Upper lobe of right lung (tissue), 1 donor: ENCODE measurements at places on chromosomes 2 and 18. TPM values are rescaled to one million over a fixed set of nuclear protein-coding genes. Genes with fewer than 3 reads are reported as not detected.

DNA sequence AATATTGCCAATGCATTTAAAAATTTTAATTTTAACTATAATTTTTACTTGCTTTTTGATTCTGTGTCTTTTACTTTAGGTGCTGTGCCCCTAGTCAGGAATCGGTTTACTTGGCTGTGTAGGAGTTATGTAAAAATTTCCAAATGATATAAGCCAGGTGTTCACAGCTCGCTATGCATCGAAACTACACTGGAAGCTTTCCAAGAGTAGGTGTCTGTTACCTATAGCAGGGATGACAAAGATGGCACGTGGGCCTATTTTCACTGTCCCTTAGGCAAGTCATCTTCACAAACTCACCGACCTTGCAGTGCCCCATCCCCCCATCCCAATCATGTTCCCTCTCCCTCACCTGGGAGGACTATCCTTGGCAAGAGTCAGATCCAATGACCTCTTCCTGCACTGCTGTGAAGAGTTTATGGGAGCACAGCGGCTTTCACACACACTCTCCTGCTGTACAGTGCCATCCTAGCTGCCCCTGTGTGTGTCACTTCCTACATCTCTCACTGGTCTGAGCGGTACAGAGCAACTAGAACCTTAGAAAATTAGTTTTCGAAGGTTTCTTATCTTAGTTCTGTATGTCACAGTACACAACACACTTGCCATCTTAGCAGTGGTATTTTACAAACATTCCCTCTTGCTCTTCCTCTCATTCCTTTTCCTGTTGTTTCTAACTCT, 49.2 kb upstream of the NAB1 start:
- no peak for DNase-seq
- H3K27ac ChIP-seq = no peak overlapping the region
- no peaks in the 10 kb centered on the region for H3K4me1 ChIP-seq
- no peaks in the 10 kb centered on the region for H3K27me3 ChIP-seq
- no peak overlapping the region for H3K4me3 ChIP-seq
- H3K36me3 ChIP-seq = no peaks in the 10 kb centered on the region

DNA sequence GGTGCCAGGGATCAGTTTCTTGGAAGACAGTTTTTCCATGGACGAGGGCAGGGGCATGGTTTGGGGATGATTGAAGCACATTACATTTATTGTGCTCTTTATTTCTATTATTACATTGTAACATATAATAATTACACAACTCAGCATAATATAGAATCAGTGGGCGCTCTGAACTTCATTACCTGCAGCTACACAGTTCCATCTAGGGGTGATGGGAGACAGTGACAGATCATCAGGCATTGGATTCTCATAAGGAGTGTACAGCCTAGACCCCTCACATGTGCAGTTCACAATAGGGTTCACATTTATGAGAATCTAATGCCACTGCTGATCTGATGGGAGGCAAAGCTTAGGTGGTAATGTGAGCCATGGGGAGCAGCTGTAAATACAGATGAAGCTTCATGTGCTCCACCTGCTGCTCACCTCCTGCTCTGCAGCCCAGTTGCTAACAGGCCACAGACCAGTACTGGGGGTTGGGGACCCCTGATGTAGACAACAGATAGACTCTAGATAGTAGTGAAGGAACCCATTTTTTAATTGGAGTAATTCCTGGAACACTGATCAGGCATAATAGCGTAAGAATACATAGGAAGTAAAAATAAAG, 41.5 kb upstream of the MC4R start:
- H3K36me3 ChIP-seq = no peaks in the 10 kb centered on the region
- H3K4me3 ChIP-seq = no peak overlapping the region
- no peak overlapping the region for H3K27ac ChIP-seq
- DNase-seq = no peak
- H3K4me1 ChIP-seq = no peaks in the 10 kb centered on the region
- no peaks in the 10 kb centered on the region for H3K27me3 ChIP-seq

DNA sequence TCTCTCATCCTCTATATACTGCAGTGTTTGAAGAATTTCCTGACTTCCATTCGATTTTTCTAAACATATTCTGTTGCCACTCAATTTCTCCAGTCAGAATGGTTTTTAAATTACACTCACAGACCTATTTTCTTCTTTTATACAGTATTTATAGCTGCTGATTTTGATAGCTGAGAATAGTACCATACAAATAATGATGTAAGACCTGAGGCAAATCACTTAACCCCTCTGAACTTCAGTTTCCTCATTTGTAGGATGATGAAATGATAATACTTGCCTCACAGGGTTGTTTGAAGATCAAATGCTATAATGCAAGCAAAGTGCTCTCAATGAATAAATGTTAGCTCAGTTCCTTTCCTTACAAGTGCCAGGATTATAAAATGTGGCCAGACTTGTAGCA, 241.8 kb downstream of the CPS1 start:
- H3K36me3 ChIP-seq = no peaks in the 10 kb centered on the region
- H3K4me1 ChIP-seq = no peaks in the 10 kb centered on the region
- H3K4me3 ChIP-seq = no peak overlapping the region
- DNase-seq = no peak
- no peak overlapping the region for H3K27ac ChIP-seq

DNA sequence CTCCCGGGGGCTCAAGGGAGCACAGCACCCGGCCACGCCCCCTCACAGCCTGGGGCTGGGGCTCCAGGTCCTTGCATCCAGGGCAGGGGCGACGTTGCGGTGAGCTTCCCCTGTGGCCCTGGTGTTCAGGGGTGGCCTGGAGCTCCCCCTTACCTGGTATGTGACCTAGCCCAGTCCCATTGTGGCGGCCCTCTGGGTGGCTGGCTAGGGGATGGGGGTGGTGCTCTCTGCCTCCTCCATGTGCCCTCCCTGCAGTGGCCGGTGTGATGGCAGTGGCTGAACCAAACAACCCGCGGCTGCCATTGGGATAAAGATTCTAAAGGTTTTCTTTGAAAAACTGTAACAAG, 288.3 kb downstream of the RDH14 start:
- no peaks in the 10 kb centered on the region for H3K36me3 ChIP-seq
- H3K27me3 ChIP-seq = no peaks in the 10 kb centered on the region

DNA sequence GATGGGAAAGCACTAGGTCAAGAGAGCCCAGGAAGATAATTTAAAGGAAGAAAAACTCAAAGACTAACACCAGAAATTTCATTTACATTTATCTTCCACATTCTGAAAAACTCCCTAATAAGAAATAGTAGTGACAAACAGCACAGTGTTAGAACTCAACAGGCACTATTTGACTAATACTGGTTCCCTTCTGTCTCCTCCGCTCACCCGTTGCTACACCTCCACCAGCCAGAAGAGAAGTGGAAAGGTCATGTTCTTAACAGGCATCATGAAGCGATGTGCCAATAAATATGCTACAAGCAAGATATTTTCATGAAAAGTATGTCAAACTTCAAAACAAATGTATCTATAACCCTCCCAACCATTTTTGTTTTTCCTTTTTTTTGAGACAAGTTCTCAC, 5.7 kb downstream of the ROCK1 start:
- DNase-seq = no peak
- H3K27me3 ChIP-seq = no peaks in the 10 kb centered on the region
- H3K4me1 ChIP-seq = peaks cover 56% of the 10 kb centered on the region
- H3K27ac ChIP-seq = no peak overlapping the region
- H3K36me3 ChIP-seq = no peaks in the 10 kb centered on the region

- no peak overlapping the region for H3K4me3 ChIP-seq
- no peaks in the 10 kb centered on the region for H3K27me3 ChIP-seq
- no peak overlapping the region for H3K27ac ChIP-seq
Observed at GRCh38 chr2:151063271-151063670, 198.4 kb downstream of the RBM43 start.

GRCh38 chr2:221490506-221491060, 81.5 kb downstream of the EPHA4 start:
- H3K4me3 ChIP-seq = no peak overlapping the region
- DNase-seq = no peak
- H3K27me3 ChIP-seq = no peaks in the 10 kb centered on the region
- no peaks in the 10 kb centered on the region for H3K4me1 ChIP-seq
- H3K36me3 ChIP-seq = no peaks in the 10 kb centered on the region
- no peak overlapping the region for H3K27ac ChIP-seq

DNA sequence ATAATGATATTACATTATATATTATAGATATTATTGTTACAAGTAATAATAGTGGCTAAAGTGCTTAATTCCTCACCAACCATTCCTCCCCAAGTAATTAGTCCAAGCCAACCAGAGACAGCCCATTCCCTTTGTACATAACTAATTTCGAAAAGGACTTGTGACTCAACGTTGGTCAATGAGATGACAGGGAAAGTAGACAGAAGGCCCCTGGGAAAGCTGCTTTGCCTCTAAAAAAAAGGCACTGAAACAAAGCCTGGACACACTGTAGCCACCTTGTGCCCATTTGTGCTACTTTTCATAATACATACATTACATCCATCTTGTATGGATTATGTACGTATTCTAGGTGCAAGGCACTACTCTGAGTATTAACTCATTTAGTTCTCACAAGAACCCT, 28.8 kb downstream of the COLEC12 start:
- H3K36me3 ChIP-seq = no peaks in the 10 kb centered on the region
- no peaks in the 10 kb centered on the region for H3K27me3 ChIP-seq
- H3K4me1 ChIP-seq = peaks cover 30% of the 10 kb centered on the region
- no peak overlapping the region for H3K27ac ChIP-seq
- no peak for DNase-seq

DNA sequence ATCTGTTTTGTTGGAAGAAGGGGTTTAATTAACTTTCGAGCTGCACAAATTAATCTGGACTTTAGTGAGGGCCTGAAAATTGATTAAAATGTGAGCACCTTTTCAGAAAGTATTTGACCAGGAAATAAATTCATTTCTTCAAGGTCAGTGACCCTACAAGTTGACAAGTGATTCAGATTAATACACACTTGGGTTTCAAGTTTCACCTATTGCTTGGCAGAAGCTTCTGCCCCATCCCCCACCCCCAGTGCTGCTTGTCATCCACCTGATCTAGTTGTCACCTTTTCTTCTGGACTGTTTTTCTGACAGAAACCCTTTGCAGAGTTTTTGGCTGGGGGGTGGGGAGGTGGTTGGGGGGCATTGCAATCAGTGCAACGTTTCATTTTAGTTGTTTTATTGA, 46.2 kb downstream of the RPRM start:
- H3K27ac ChIP-seq = no peak overlapping the region
- H3K27me3 ChIP-seq = no peaks in the 10 kb centered on the region
- no peak overlapping the region for H3K4me3 ChIP-seq
- no peak for DNase-seq

GRCh38 chr18:23662309-23663263, at the start of gene ANKRD29:
TSS of gene ANKRD29 (minus strand) at chr18:23662911. CDS start at chr18:23662730, 181 bp downstream.
- H3K4me3 ChIP-seq = peak within 1 kb of the TSS; percentile 59
- H3K27ac ChIP-seq = peak within 1 kb of the TSS; percentile 55
- no peaks in the 10 kb centered on the region for H3K36me3 ChIP-seq
- peak; percentile 84 for DNase-seq

DNA sequence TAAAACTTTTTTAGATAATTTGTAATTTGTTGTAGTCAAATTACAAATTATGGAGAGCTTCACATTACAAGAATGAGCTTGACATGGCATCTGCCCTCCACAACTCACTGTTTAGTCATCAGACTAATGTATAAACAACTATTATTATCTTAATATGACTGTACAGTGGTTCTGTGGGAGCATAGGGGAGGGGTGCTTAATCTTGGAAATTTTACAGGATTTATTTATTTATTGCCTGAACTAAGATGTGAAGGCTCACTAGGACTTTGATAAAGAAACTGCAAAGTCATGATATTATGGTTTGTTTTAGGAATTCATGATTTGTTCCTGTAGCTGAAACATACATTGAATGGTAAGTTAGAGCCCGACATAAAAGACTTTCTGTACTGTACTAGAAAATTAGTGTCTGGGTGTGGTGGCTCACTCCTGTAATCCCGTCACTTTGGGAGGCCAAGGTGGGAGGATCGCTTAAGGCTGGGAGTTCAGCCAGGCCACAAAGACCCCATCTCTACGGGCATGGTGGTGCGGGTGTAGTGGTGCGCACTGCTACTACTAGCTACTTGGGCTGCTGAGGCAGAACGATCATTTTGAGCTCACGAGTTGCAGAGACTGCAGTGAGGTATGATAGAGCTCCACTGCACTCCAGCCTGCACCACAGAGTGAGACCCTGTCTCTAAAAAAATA, 2.1 kb downstream of the MARCHF7 start:
- H3K36me3 ChIP-seq = peaks cover 33% of the 10 kb centered on the region
- H3K4me3 ChIP-seq = peak overlapping the region; percentile 93
- no peak overlapping the region for H3K27ac ChIP-seq
- no peak for DNase-seq
- no peaks in the 10 kb centered on the region for H3K27me3 ChIP-seq

DNA sequence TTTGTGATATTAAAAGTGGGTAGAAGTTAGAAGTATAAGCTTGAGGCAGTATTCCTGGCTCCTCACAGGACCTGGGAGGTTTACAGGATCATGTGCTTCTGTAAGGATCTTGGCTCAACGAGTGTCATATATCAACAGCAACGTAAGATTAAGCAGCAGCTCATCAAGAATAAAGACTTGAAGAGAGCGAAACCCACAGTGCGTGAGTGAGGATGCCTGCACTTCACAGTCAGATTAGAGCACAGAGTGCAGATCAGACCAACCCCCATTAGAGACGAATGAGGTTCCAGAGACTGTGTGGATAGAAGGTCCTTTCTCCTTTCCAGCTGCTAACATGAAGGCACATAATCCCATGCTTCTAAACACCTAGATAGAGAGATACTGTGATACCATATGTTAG, 1656.7 kb upstream of the NXPH2 start:
- no peaks in the 10 kb centered on the region for H3K36me3 ChIP-seq
- H3K27ac ChIP-seq = no peak overlapping the region
- DNase-seq = no peak
- no peaks in the 10 kb centered on the region for H3K4me1 ChIP-seq
- no peak overlapping the region for H3K4me3 ChIP-seq

DNA sequence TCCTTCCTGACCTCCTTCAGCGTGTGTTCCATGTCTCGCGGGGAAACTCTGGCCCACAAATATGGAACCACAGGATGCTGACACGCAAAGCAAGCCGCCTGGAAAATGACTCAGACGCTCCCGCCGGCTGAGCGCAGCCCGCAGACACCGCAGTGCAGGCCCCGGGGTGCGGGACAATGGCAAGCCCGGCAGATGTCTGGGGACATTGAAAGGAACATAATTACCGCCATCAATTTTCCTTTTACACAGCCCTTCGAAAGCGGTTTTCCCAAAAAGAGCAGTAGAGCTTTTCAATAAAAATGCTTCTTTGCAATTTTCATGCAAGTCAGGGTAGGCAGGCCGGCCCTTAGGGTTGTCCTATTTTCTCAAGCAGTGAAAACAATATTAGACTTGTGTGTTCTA, 159.2 kb upstream of the SH3BP4 start:
- no peak overlapping the region for H3K4me3 ChIP-seq
- peaks cover 6% of the 10 kb centered on the region for H3K4me1 ChIP-seq
- H3K27ac ChIP-seq = no peak overlapping the region
- no peak for DNase-seq
- H3K36me3 ChIP-seq = no peaks in the 10 kb centered on the region

ABCB11 gene
- total RNA-seq = 0.06 TPM

CD207 gene
- total RNA-seq = 3.6 TPM

TSPYL6 gene
- not detected for total RNA-seq

ARL5A gene
- 56.6 TPM for total RNA-seq

KIAA2012 gene
- total RNA-seq = not detected

ICOS gene
- 2.1 TPM for total RNA-seq

GFPT1 gene
- 68.2 TPM for total RNA-seq

UCN gene
- 2.8 TPM for total RNA-seq

AGXT gene
- total RNA-seq = not detected

ACTG2 gene
- 37.9 TPM for total RNA-seq

ACADL gene
- 41.6 TPM for total RNA-seq

CCDC148 gene
- 1.2 TPM for total RNA-seq

ABCG8 gene
- not detected for total RNA-seq

SLC8A1 gene
- 53.8 TPM for total RNA-seq

SPC25 gene
- total RNA-seq = 0.38 TPM

INPP5D gene
- total RNA-seq = 33.3 TPM
